ENCODE measurements at places on chromosomes 5 and 9.

GRCh38 chr9:19032406-19032805, 603 bp downstream of the SAXO1 start:
- no peak overlapping the region for H3K4me3 ChIP-seq
- no peak overlapping the region for H3K27ac ChIP-seq
- H3K4me1 ChIP-seq = peaks cover 3% of the 10 kb centered on the region
- no peaks in the 10 kb centered on the region for H3K36me3 ChIP-seq
- no peaks in the 10 kb centered on the region for H3K27me3 ChIP-seq

GRCh38 chr5:159775890-159776289, 140.4 kb upstream of the ADRA1B start:
- no peaks in the 10 kb centered on the region for H3K36me3 ChIP-seq
- peaks cover 8% of the 10 kb centered on the region for H3K4me1 ChIP-seq
- DNase-seq = no peak
- no peak overlapping the region for H3K4me3 ChIP-seq

DNA sequence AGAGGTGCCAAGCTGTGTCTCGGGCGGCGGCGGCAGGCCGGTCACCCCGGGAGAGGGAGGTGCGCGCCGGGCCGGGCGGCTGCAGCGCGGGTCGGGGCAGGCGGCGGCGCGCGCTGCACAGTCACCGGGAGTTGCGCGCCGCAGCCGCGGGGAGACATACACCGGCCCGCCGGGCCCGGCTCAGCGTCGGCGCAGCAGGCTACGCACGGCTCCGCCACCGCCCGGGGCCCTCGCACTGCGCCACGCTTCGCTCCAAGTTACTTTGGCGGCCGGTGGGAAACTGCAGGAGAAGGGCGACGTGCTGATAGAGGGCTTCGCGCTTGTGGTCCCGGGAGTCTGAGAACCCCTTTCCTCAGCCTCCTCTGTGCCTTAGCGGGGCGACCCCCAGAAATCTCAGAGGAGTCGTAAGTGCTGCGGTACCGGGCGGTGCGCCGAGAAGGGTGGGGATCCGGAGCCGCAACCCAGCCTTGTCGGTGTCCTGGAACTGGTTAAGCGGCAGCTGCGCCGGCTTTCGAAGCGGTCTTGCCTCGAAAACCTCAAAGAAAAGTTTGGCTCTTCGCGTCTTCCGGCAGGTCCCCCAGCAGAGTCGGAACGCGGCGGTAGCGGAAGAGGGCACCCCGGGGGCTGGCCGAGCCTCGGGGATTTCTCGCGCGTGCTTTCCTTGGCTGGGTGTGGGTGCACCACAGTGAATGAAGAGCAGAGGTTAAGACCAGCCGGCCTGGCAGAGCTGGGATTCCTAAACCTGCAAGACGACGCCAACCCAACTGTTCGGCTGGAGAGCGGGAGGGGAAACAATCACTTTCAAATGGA, at the start of gene EFNA5:
EFNA5 (minus strand) TSS at position 6 of the 810 bp plus-strand sequence.
- no peaks in the 10 kb centered on the region for H3K4me1 ChIP-seq
- H3K4me3 ChIP-seq = peak within 1 kb of the TSS; percentile 74
- peak within 1 kb of the TSS; percentile 66 for H3K27ac ChIP-seq

DNA sequence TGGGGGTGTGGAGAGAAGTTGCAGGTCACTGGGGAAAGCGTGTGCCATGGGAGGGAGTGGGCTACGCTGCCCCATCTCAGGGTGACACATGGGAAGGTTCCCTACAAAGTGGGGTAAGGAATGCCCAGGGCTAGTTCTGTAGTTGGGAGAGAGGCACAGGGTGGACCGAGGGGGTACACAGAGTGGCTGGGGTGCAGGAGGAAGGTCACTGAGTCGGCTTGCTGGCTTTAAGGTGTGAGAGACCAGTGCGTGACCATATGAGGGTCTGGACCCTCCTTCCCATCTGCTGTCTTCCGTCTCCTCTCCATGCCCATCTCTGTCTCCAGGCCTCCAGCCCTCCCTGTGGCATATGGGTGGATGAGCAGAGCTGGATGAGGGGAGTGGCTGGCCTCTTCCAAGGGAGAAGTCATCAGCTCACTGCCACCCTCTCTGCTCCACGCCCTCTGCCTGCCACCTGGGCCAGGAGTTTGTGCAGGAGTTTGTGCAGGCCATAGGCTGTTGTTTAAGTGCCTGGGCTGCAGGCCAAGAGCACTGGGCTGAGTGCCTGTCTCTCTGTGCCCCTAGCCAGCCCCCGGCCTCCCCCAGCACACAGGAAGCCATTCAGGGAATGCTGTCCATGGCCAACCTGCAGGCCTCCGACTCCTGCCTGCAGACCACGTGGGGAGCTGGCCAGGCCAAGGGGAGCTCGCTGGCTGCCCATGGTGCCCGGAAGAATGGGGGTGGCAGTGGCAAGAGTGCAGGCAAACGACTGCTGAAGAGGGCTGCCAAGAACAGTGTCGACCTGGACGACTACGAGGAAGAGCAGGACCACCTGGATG, 96.8 kb downstream of the PHF2 start:
- H3K27me3 ChIP-seq = no peaks in the 10 kb centered on the region
- no peaks in the 10 kb centered on the region for H3K36me3 ChIP-seq
- no peak overlapping the region for H3K4me3 ChIP-seq
- H3K4me1 ChIP-seq = no peaks in the 10 kb centered on the region
- H3K27ac ChIP-seq = no peak overlapping the region

DNA sequence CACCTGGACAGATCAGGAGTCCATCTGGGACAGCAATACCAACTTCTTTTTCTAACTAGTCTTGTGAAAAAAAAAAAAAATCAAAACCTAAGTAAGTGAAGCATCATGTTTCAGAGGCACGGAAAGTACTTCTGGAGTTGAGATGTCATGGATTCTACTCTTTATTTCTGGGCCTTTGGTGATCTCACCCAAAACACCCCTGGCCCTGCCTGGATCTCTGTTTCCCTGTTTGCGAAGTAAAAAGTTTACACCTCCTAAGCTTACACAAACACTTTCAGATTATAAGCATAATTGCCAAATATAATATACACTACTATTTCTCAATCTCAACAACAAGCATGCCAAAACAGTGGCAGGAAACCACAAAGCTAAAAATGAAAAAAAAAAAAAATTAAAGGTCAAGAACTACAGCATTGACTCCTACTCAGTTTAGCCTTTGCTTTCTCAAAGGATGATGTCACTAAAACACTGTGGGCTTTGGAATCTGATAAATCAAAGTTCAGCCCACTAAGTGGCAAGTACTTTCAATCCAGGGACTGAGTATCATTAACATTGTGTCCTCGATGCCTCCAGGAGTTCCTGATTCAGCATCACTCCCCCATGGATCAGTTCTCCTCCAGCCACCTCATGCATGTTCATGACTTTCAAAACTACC, 291.9 kb downstream of the NFIB start:
- peaks cover 3% of the 10 kb centered on the region for H3K4me1 ChIP-seq
- no peaks in the 10 kb centered on the region for H3K36me3 ChIP-seq

- H3K27ac ChIP-seq = no peak overlapping the region
- DNase-seq = peak; percentile 43
- H3K36me3 ChIP-seq = no peaks in the 10 kb centered on the region
- H3K4me1 ChIP-seq = peaks cover 6% of the 10 kb centered on the region
- no peak overlapping the region for H3K4me3 ChIP-seq
- H3K27me3 ChIP-seq = no peaks in the 10 kb centered on the region
Measured at GRCh38 chr5:42583322-42583721, 160.1 kb downstream of the GHR start.

GRCh38 chr9:2634153-2634552, 12.6 kb downstream of the VLDLR start:
- H3K27ac ChIP-seq = no peak overlapping the region
- H3K4me3 ChIP-seq = no peak overlapping the region
- no peak for DNase-seq
- no peaks in the 10 kb centered on the region for H3K4me1 ChIP-seq
- no peaks in the 10 kb centered on the region for H3K27me3 ChIP-seq

- peaks cover 8% of the 10 kb centered on the region for H3K36me3 ChIP-seq
- H3K4me3 ChIP-seq = no peak overlapping the region
- no peak overlapping the region for H3K27ac ChIP-seq
- peak; percentile 24 for DNase-seq
- no peaks in the 10 kb centered on the region for H3K4me1 ChIP-seq
Measured at GRCh38 chr9:95981761-95982390, 106.4 kb downstream of the ERCC6L2 start.

GRCh38 chr5:40776658-40776977, 20.9 kb upstream of the TTC33 start:
- no peak for DNase-seq
- peaks cover 2% of the 10 kb centered on the region for H3K36me3 ChIP-seq
- no peak overlapping the region for H3K27ac ChIP-seq

GRCh38 chr9:120040896-120041295, 539.1 kb downstream of the CDK5RAP2 start:
- H3K4me1 ChIP-seq = no peaks in the 10 kb centered on the region
- no peak overlapping the region for H3K27ac ChIP-seq
- H3K36me3 ChIP-seq = no peaks in the 10 kb centered on the region
- no peak overlapping the region for H3K4me3 ChIP-seq

GRCh38 chr5:3022665-3023064, 271.2 kb upstream of the IRX2 start:
- H3K4me1 ChIP-seq = no peaks in the 10 kb centered on the region
- H3K27ac ChIP-seq = no peak overlapping the region
- no peak overlapping the region for H3K4me3 ChIP-seq
- H3K36me3 ChIP-seq = no peaks in the 10 kb centered on the region

DNA sequence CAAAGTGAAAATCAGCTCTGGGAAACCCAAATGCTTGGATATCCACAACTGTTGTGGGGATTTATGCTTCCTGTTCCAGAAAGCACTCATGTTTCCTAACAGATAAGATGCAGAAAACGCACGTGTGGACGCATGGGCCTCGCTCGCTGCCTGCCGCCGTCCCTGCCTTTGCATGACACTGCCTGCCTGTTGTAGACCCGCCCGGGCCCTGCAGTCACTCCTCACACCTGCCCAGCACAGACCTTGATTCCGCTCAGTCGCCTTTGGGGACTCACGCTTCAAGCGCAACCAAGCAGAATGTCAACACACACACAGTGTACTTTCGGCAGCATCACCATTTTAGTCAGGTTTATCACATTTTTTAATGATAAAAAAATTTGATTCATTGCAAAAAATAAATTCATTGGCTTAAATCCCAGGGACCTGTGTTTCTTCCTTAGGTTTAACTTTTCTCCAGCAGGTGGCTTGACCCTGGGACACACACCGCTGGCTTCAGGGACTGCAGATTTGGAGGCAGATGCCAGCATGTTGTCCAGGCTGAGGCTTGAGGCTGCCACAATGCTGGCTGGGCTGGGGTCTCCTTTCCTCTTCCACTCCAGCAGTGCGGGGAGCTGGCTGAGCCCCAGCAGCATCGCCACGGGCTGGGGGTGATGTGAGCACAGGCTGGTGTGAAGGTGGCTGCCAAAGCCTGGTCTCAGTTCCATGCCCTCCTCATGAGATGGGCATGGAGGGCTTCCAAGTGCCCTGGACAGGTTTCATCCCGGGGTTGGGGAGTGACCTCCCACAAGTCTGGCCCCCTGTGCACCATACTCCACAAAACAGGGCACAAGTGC, 416.9 kb upstream of the IRX4 start:
- H3K36me3 ChIP-seq = no peaks in the 10 kb centered on the region
- H3K27me3 ChIP-seq = no peaks in the 10 kb centered on the region
- H3K27ac ChIP-seq = no peak overlapping the region
- peak; percentile 9 for DNase-seq
- no peaks in the 10 kb centered on the region for H3K4me1 ChIP-seq
- no peak overlapping the region for H3K4me3 ChIP-seq

DNA sequence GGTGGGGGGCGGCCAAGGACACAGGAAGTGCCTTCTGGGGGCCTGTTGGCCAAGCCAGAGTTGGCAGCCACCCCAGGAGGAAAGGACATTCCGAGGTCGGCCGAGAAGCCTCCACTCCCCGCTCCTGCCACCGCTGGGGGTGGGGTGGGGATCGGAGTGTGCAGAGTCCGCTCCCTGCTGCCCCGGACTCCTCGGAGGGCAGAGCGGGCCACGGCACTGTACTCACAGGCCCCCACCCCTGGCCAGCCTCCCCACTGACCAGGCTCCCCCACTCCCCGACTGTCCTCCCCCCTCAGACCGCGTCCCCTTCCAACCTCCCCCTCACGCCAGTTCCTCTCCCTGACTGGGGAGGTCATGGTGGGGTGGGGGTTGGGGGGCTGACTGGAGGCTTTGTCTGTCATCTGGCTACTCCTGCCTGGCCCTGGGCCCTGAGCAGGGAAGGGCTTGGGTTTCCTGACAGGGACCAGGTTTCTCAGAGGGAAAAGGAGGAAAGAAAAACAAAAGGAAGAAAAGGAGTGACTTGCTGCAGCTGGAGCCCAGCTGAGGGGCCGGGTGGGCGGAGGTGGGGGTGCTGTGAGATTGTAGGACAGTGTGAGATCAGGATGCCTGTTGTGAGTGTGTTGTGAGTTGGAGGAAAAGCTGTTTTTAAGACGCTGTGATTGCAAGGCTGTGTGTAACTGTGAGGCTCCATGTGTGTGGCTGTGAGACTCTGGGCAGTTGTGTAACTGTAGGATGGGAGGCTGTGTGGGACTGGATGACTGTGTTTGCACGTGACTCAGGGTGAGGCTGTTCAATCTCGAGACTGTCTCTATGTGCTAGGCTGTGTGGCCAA, 29.7 kb downstream of the CNTFR start:
- no peak overlapping the region for H3K27ac ChIP-seq
- H3K4me3 ChIP-seq = no peak overlapping the region
- H3K27me3 ChIP-seq = peaks cover 3% of the 10 kb centered on the region
- H3K36me3 ChIP-seq = no peaks in the 10 kb centered on the region
- DNase-seq = peak; percentile 87

DNA sequence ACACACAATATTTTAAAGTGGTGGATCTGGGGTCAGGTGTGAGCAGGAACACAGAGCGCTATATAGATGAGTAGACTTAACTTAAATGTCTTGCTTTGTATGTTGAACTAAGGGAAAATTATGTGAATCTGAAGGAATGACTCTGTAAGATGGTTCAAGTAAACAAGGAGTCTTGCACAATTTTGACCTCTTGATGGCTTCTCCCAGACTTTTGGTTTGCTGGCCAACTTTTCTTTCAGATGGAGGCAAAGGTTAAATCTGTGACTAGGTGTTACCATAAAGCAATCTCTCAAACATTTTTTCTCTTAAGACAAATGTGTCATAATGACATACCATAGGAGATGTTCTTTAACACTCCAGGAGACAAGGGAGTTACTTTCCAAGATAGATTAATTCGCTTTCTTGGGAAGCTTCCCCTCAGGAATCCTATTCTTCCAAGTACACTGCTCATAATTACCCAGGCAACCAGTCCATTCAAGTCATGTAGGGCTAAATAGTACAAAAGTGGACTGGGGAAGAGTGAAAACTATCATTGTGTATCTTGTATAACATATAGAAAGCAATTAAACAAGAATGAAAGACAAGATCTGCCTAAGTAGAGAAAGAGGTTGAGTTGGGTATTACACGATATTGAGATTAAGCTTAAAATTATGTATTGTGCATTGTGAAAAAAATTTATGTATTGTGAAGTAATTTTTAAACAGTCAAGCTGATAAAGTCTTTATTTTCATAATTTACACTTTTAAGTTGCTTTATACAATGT, 60.3 kb upstream of the SLC27A6 start:
- H3K4me1 ChIP-seq = no peaks in the 10 kb centered on the region
- H3K36me3 ChIP-seq = no peaks in the 10 kb centered on the region
- no peaks in the 10 kb centered on the region for H3K27me3 ChIP-seq
- no peak overlapping the region for H3K27ac ChIP-seq
- H3K4me3 ChIP-seq = no peak overlapping the region
